ENCODE measurements at places on chromosomes 11 and 22. TPM values are rescaled to one million over a fixed set of nuclear protein-coding genes. Genes with fewer than 3 reads are reported as not detected.

CARNS1 gene
- 0.22 TPM for total RNA-seq

OSBP2 gene
- total RNA-seq: 2.1 TPM

NPTXR gene
- 2.4 TPM for total RNA-seq

OR8G5 gene
- not detected for total RNA-seq

LRRN4CL gene
- 4.7 TPM for total RNA-seq

All from placental pericyte (primary cell).